Femur (tissue), 1 donor: ENCODE measurements at places on chromosomes 1 and 21.

GRCh38 chr1:33860671-33861070 is 3.2 kb upstream of the HMGB4 start:
- no peak for DNase-seq

DNA sequence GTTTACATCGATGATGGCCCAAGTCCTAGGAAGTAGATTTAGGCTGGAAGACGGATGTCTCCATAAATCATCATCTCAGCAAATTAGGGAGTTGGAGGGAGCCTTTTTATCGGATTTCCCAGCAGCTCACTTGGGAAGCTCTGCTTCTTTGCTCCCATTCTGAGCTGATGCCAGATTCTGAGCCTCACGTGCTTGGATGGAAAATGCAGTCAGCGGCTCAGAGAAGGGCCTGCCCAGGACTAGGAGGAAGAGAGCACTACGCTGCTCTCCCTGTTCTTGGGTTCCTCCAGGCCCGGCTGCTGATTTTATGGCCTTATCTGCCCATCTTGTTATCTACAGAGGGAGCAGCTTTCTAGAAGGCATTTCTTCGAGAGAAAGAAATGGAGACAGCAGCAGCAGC is 42.0 kb downstream of the UBIAD1 start:
- peak; percentile 69 for DNase-seq

DNA sequence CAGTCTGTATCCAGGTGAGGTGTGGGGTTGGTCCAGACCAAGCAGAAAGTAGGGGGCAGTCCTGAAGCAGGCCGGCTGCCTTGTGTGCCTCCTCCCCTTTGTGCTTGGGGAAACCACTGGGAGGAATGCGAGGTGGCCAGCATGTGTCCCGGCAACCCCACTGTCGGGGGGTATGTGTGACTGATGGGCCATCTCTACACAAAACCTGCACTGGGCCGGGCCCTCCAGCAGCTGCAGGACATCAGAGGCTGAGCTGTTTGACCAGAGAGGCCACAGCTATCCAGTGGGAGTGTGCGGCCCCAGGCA is 33.3 kb downstream of the TMEM51 start:
- no peak for DNase-seq

DNA sequence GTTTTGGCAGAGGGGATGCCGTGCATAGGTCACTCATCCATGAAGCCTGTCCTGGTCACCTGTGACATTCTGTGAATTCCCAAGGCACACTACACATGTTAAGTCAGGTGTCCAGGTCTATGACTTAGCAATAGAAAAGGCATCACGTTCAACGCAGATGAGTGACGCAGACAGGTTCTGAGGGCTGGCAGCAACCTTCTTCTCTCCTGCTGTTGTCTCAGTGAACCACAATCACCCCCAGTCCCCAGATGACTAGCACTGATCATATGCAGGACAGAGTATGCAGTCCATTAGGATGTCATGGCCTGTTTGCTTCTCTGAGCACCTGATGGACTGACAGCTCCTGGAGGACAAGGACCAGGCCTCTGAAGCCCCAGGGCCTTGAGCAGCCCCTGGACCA is 157.8 kb upstream of the KAZN start:
- DNase-seq = no peak

GRCh38 chr1:60503266-60503925 is 429.8 kb upstream of the C1orf87 start:
- peak; percentile 70 for DNase-seq

- peak; percentile 30 for DNase-seq
These were observed 332.2 kb upstream of the USP24 start for GRCh38 chr1:55547405-55547804.

DNA sequence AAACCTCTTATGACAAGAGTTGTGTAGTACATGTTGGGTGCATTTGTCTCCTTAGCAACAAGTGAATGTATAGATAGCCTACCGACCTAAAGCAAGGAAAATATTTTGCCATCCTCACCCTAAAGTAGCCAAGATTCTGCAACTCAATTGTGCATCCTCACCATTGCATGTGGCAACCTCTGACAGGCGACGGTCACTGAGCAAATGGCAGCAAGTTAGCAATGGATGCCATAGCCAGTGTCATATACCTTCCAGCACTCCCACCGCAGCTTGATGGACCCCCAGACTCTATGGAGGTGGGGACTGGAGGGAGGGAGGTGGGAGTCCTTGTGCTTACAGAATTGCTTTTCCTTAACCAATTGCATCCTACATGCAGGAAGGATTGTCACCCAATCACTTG is 17.0 kb downstream of the PROX1 start:
- no peak for DNase-seq

- DNase-seq = peak; percentile 29
These were observed 132.2 kb downstream of the ADSS2 start for GRCh38 chr1:244319283-244320132.

- DNase-seq = no peak
These were observed 97.6 kb downstream of the OSBPL9 start for GRCh38 chr1:51714374-51715019.

- peak; percentile 91 for DNase-seq
These were observed 36.4 kb upstream of the HHAT start for GRCh38 chr1:210292231-210292871.

- DNase-seq = peak; percentile 51
These were observed 607 bp downstream of the BTG3 start for GRCh38 chr21:17612023-17612564.

GRCh38 chr1:86156566-86157455 is at the start of gene COL24A1:
Gene COL24A1, minus strand, starts transcription at chr1:86156772. Its CDS starts 376 bp downstream, at chr1:86156396.
- peak; percentile 88 for DNase-seq

DNA sequence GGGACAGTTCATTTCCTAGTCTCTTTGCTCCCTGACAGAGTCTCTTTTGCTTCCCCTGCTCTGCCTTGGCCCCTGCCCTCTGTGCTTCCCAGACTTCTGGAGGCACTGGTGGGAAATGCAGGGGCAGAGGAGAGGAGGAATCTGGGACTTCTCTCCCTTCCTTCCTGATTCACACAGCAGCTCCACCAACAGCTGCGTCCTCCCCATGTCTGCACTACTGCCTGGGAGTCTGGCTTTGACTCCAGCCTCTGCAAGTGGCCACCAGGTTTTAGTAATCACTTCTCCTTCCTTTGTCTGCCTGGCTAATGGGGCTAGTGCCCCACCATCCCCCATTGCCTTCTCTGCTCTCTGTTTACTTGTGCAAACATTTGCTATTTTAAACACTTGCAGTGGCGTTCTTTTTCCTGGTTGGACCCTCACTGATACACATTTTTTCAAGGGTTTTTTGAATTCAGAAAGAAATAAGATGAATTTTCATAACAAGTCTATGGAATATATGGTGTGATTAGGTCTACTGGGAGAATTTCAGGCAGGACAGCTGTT is 21.9 kb downstream of the FASLG start:
- DNase-seq = no peak

- DNase-seq = peak; percentile 78
These were observed 18.8 kb downstream of the ADGRB2 start for GRCh38 chr1:31745096-31745945.

DNA sequence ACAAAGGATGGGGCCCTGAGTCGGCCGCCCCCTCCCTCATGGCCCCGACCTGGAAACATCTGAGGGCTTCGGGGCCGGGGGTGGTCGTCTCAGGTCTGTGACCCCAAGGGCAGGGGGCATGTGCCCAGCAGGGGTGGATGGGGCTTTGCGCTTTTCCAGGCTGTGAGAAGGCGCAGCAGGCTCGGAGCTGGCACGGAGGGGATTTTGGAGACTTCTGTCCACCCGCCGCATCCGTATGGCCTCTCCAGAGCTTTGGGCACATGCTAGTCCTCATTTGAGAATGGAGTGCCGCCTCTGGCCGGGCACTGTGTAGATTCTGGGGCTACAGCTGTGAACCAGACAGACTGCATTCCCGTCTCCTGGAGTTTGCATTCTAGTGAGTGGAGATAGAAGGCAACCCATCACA is 66.1 kb upstream of the WNT4 start:
- peak; percentile 5 for DNase-seq

DNA sequence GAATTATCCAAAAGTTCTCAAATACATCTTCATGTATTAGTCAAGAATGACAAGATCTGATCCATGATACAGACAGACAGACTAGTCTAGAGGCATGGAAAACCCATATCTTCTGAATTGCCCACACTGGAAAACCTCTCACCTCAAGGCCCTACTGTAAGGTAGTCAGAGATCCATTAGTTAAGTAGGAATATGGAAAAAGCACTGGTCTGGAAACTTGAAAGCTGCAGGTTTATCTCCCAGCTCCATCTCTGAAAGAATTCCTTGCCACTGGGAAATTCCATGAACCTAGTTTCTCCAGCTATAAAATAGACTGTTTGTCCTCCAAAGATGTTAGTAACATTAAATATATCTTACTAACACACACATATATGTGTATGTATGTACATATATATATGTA is 169.2 kb downstream of the AKT3 start:
- no peak for DNase-seq

- DNase-seq = no peak
These were observed 11.9 kb downstream of the PRXL2B start for GRCh38 chr1:2598329-2598931.

- no peak for DNase-seq
These were observed 30.0 kb downstream of the TENT5C start for GRCh38 chr1:117635805-117636204.

GRCh38 chr21:43935711-43936110 is 70.7 kb downstream of the AGPAT3 start:
- no peak for DNase-seq

DNA sequence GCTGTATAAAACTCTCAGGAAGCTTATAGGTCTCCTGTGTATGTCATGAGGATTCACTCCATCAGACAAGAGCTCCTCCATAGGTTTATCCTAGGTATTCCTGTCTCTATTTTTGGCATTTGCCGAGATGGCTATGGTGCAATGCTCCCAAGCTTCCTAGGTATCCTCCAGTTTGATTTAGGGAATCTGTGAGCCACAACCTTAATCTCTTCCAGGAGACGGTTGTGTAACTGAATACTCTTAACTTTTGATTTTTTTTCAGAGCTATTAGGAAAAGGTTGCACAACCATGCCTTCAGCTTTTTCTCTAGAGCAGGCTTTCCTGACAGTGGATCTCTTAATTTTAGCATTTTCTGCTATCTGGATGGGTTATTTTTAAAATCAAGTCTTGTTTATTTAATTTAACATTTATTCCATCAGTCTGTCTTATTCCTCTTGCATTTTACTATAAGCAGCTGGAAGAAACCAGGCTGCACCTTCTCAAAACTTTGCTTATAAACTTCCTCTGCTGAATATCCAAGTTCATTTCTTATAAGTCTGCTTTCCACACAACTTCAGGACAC is 69.4 kb upstream of the BACE2 start:
- DNase-seq = no peak

DNA sequence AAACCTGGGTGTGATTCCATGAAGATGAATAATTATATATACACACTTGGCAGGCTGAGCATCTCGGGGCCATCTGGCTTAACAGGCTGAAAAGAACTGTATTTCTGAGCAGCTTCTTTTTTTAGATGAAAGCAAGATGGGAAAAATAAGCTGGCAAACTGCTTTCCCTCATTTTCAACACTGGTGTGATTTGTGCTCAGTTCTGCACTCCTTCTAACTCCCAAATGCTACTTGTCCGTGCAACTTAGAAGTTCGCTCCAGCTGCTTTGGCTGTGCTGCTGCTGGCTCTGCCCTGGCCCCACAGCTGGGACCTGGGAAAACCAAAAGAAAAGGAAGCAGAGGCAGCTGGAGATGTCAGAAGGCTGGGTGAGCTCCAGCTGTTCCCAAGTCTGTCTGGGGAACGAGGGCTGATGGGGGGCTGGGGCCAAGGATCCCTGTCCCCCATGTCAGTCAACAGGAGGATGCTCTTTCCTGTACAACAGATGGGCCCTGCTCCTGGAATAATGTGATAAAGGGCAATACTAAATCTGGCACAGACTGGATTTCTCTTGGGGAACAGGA is 44.9 kb downstream of the PAFAH2 start:
- DNase-seq = peak; percentile 95

DNA sequence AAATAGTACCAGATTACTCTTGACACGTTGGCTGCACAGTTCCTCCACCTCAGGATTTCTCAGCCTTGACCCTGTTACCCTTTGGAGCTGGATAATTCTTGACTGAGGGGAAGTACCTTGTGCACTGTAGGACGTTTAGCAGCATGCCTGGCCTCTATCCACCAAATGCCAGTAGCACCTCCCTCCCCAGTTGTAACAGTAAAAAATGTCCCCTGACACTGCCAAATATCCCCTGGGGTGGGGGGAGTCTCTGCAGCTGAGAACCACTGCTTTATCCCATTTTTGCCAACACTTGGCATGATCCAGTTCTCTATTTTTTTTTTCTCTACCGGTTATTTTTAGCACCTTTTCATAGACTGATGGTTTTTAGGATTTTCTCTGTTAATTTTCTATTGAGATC is 34.0 kb downstream of the C1orf198 start:
- DNase-seq = no peak

DNA sequence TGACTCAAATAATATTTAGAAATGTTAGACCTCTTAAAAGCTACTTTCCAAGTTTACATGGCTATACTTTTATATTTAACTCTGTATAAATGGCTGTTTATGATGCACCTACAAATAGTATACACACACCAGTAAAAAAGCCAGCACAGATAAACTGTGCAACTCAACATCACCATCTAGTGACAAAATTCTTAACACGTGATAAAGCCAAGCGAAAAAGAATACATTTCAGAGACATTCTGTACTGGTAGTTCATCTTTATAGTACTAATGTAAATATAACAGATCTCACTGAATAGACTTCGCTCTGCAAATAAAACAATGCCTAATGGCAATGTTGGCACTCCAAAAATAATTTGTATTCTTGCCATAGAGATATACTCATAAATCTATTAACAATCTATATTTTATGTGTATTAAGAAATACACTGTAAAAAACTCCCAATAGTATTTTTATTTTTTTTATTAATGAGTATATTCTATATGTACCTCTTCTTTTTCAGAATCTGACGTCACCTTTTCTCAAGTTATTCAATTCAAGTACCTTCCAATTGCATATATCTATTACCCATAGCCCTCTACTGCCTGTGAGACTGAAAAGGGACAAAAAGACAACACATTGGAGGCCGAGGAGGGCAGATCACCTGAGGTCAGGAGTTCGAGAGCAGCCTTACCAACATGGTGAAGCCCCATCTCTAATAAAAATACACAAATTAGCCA is 100.2 kb downstream of the DPYD start:
- no peak for DNase-seq

- peak; percentile 58 for DNase-seq
These were observed 26.9 kb upstream of the EPB41 start for GRCh38 chr1:28887419-28887834.
